ENCODE measurements at places on chromosomes 4 and X.

DNA sequence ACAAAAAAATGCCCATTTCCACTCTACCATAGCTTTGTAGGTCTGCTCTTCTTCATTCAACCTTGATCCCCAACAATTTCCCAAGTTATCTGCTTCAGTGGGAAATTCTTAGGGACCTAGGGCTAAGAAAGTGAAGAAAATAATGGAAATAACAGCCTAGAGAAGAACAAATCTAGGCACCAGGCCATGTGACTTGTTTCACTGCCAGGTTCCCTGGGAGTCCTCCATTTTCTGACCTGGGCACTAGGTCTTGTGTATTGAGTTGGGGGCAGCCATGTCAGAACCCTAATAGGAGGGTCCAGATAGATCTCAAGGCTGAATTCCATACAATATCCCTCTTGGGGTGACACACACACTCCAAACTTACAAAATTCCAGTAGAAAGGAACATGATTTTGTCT lies 194.6 kb upstream of the STK26 start:
- DNase-seq: no peak

DNA sequence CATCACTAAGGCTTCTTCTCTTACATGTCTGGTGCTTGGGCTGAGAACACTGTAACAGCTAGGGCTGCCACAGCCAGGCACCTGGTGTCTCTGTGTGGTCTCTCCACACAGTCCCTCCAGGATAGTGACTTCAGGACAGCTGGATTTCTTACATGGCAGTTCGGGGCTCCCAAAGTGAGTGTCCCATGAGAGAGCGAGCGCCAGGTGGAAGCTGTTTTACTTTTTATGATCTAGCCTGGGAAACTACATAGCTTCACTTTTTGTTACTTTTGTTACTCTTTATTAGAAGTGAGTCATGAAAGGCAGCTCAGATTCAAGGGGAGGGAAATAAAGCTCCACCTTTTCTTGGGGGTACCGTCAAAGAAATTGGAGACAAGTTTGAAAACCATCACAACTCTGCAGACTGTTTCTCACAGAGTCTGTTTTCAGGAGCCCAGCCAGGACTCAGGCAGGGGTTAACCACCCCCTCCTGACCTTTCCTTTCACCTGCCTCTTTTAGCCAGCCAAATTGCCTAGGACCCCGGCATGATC lies 373.0 kb downstream of the MID1IP1 start:
- no peak for DNase-seq

DNA sequence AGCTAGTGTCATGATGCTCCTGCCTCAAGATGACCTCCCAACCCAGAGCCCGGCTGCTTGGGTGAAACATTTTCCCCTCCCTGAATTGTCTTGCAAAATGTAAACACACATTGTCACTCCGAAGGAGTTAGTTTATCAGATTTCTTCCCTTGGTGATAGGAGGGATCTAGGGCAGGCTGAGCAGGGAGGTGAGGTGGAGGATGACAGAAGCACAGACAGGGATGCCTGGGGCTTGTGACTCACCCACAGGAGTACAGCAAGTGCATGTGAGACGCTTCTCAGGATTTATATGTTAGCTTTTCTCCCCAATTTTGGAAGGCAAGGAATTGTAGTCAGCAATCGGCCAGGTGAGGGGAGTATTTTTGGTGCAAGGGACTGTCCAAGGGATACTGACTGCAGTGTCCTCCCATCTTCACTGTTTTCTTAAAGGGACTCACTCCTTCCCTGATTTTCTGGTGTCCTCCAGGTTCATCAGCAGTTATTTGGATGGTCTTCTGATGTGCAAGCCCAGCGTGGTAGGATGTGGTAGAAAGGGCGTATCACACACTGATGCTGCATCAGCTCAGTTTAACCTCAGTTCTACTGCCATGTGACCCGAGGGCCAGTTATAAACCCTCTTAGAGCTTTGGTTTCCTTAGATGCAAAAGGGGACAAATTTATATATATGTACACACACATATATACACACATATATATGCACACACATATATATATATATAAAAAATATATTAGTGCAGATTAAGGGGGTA lies 46.2 kb upstream of the IGFBP7 start:
- DNase-seq: no peak

- no peak for DNase-seq
These were observed 598.2 kb upstream of the NDST4 start for GRCh38 chr4:115711575-115711974.

DNA sequence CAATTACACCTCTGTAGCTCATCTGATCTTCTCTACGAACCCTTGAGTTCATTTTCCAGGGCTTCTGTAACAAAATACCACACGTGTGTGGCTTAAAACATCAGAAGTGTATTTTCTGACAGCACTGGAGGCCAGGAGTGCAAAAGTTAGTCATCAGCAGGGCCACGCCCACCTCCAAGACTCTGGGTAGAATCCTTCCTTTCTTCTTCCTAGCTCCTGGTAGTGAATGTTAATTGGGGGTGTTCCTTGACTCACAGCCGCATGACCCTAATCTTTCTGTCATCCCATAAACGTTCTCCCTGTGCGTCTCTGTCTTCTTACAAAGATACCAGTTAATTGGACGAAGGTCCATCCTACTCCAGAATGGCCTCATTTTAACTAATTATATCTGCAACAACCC lies 115.0 kb downstream of the TRIML1 start:
- DNase-seq: no peak

DNA sequence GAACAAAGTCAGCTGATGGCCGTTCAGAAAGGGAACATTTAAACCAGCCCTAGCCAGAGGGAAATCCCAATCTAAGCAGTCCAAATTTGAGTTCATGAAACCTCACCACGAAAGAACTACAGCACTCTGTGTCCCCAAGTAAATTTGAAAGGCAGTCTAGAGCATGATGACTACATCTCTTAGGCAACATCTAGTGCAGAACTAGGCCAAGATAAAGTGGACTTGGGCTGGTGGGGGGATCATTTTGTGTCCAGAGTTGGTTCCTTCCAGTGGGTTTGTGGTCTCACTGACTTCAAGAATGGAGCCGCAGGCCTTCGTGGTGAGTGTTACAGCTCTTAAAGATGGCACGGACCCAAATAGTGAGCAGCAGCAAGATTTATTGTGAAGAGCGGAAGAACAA lies 64.9 kb downstream of the KLHL4 start:
- no peak for DNase-seq

Measured in CD4-positive, alpha-beta T cell treated with Interleukin-15 for 1 hour (primary cell).